ENCODE measurements at places on chromosomes 1 and 21.

DNA sequence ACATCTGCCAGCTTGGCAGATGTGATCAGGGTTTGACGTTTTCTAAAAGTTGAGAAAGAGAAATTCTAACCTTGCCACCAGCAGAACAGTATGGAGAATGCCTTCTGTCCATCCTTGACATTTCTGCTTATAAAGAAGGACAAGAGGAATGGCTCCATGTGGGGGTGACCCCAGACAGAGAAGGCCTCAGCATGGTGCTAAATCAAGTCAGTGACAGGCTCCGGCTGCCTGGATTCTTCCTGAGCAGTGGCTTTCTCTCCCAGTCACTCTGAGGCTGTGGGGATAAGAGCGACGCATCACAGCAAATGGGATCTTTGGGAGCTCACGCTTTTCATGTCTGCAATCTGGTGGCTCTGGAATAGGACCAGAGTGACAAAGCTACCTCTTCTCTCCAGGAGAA, 640.2 kb upstream of the CAMK1G start:
- DNase-seq: no peak

DNA sequence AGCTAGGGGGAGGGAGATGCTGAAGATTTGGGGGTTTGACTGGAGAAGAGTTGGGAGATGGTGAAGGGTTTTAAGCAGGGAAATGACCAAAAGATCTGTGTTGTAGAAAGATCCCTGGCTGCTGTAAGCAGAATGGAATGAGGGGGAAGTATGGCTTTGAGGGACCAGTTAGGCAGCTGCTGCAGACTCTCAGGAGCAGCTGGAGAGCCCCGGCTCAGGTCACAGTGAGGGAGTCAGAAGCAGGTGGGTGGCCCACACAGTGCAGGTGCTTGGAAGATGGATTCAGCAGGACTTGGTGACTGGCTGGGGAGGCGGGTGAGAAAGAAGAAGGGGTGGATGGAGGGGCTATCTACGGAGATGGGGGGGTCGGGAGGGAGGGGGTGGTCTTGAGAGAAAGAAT, 35.7 kb downstream of the EDN2 start:
- DNase-seq: peak; percentile 50

DNA sequence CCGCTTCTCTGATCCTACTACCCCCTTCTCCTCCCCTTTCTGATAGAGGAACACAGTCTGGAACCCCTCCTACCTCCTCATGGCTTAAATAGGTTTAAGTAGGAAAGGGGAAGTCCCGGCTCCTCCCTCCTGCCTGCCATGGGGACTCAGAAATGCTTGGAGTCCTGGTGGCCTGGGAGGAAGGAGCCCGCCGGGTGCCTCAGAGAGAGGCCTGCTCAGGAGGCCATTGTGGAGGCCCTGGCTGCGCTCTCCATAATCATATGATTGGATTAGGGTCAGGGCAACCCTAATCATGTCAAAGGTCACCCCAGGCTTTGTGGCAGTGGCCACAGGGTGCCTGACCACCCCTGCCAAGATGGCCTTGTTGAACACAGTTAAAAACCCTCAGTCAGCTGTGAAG, 29.0 kb downstream of the WNT3A start:
- DNase-seq: no peak

DNA sequence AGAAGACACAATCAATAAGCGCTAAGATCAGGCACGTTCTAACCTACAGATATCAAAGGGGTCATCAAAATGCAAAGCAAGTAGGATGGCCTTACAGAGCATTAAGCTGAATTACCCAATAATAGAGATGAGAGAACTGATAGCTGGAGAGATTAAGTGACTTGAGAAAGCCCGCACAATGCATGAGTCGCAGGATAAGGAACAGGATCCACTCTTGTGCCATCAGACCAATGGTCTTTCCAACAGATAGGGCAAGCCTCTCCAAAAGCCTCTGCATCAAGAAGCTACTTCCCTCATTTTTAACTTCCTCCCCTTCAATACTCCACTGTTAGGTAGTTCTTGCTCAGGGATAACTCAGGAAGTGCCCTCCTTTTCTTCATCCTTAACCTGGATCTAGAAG, 2.6 kb downstream of the CHML start:
- no peak for DNase-seq

GRCh38 chr1:21331752-21332478, 41.7 kb upstream of the ECE1 start:
- no peak for DNase-seq

- peak; percentile 57 for DNase-seq
These were observed 9.8 kb upstream of the FNBP1L start for GRCh38 chr1:93437976-93438605.

DNA sequence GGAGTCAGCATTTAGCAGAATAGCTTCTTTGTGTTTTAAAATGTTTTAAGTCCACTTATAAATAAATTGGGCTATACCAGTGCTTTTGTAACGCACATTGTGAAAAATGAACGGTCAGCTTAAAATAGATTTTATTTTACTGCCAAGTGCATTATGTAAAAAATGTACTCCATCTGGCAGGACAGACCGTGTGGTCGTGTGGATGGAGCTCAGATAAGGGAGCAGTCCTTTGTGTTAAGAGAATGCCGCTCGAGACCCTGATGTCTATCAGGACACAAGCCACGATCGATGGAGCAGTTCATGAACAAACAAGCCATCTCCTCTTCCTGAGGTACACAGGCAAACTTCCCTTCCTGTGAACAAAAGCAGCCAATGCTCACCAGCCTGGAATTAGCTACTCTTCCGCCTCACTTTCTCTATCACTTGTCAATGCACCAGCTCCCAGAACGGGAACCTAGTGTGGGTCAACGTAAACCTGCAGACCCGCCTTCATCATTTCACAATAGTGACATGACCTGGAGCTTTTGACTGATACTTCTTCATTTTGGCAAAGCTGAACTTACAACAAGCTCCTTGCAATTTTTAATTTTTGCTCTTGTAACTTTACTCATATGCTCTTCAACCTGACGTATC, 243.5 kb downstream of the TGFB2 start:
- no peak for DNase-seq

DNA sequence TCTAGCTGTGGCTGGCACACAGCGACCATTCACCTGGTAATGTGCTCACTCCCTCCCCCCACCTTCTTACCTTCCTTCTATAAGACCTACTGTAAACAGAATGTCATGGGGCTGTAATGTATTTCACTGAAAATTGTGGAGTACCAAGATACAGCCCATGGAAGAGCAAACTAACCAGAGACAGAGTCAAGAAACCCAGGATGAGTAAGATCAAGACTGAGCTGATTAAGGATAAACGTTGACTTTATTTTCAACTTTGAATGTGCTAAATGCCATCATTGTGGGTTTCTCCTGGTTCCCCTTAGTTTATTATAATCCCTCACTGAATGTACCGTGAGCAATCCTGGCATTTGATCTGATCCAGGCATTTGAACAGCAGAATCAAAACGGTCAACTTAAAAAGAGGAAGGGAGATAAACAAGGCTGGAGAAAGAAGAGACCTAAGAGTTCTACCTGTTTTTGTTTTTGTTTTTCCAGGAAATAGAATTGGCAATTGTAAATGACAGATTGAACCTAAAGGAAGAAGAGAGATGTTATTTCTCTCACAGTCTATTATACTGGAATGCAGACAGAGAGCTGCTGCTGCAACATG, 16.1 kb upstream of the ATP1B1 start:
- DNase-seq: no peak

DNA sequence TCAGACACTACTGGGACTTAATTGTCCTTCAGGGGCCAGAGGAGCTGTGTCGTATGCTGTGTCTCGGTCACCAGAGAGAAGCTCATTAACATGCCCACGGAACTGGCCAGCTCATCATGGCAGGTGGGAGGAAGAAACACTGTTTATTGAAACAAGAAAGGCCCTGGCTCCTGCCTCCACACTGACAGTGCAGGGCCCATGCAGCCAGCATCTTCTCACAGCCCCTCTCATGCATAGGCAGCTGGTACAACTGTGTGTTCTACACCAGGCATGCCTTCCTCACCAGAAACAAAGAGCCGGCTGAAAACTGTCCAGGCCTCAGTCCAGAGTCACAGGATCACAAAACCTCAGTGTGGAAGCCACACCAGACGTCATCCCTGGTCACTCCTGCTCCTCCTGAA, 106.0 kb downstream of the UBE2U start:
- DNase-seq: no peak
